HEK293T (cell line): ENCODE measurements at places on chromosomes 4 and X.
A peak's percentile ranks its signal among the peaks of the same experiment; 100 is the strongest.

- no peak for DNase-seq
Observed at GRCh38 chrX:46917622-46918021, 5.4 kb downstream of the JADE3 start.

- no peak for DNase-seq
Observed at GRCh38 chr4:15894921-15895916, 43.3 kb downstream of the FGFBP1 start.

- no peak for DNase-seq
Observed at GRCh38 chrX:68533656-68534055, 34.8 kb downstream of the YIPF6 start.

GRCh38 chr4:142405021-142405694 is 440.9 kb downstream of the INPP4B start:
- DNase-seq = peak; percentile 38

GRCh38 chr4:81465406-81466340 is 6.0 kb downstream of the RASGEF1B start:
- no peak for DNase-seq

- no peak for DNase-seq
Observed at GRCh38 chr4:108446556-108446955, 173.8 kb upstream of the RPL34 start.

- DNase-seq = no peak
Observed at GRCh38 chrX:44784241-44784640, 59.6 kb upstream of the DUSP21 start.

DNA sequence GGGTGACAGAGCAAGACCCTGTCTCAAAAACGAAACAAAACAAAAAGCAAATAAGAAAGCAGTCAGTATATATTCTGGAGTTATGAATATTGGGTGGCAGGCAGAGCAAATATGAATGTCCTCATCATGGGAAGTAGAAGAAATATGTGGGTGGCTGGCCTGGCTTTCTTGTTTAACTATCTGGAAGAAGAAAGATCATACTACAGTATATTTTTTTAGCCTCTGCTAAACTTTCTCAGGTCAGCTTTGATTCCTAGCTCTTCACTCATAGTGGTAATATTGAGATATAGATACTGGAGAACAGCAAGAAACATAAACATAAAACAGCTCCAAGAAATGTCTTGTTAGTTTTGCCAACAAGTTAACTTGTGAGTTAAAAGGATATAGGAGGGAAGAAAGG is 192.5 kb downstream of the SOWAHB start:
- DNase-seq = no peak

DNA sequence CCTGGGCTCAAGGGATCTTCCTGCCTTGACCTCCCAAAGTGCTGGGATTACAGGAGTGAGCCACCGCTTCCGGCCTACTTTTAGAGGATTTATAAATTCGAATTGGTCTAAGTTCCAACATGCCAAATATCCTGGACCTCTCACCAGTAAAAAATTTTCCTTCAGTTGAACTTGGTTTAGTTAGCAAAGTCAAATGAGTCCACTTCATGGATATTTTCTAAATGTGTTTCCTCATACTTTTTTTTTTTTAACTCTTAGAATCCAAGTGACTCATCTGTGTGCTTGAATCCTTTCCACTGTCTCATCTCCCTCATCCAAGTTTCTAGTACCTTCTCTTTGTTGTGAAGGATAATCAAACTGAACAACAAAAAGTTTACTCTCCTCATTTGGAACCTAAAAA is 49.7 kb downstream of the RBM47 start:
- DNase-seq = no peak

GRCh38 chrX:22855693-22856092 is 144.1 kb upstream of the DDX53 start:
- no peak for DNase-seq

DNA sequence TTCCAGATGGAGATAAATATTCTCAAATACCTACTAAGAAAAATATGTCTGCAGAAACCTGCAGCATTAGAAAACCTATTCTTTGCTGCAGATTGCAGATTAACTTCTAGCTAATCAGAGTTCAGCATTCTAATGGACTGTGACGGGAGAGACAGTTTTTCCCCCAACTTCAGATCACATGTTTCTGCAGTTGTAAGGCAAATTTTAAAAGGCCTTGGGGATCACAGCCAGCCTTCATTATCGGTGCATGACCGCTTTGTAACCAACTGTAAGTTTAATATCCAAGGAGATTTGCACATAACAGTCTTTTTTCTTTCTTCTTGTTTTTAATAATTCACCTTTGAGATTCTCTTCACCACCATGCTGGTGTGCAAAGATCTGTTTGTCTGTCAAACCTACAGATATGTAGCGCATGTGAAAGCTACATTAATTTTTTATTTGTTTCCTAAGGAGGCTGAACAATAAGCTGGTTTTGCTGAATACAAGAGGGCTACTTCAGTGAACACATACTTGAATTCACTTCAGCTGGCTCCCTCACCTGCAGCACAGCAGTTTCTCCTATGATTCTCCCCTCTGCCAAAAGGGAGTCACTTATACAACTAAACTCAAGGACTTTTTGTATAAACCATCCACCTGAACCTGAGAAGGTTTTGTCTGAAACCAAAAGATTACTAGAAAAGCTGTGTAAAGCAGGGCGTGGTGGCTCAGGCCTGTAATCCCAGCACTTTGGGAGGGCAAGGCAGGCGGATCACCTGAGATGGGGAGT is 488.5 kb downstream of the RPA4 start:
- DNase-seq = no peak

DNA sequence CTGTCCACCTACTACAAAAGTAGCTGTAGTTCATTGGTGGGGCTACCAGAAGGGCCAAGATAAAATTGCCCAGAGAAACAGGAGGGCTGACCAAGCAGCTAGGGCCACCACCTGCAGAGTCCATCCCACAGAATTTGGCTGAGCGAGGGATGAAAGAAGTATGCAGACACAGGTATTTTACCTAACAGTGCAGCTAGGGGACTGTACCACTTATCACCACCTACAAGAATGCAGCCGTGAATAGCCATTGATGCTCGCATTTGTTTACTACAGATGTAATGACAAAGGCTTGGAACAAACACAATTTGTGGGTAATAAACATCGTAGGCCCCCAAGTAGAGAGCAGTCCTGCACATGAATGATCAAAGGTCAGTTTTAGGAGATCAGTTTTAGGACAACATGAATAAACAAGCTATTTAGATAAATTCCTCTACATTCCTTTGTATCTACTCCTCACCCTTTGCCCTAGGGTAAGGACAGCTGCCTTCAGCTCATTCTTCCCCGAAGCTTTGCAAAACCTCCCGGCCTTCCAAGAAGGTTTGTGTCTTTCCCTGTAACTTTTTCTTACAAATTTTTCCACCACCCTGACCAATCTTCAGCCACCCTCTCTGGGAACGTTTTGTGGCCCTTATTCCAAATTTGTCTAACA is 49.5 kb downstream of the ZNF718 start:
- DNase-seq = no peak

GRCh38 chr4:165016971-165017370 is 14.8 kb upstream of the TRIM60 start:
- peak; percentile 33 for DNase-seq

DNA sequence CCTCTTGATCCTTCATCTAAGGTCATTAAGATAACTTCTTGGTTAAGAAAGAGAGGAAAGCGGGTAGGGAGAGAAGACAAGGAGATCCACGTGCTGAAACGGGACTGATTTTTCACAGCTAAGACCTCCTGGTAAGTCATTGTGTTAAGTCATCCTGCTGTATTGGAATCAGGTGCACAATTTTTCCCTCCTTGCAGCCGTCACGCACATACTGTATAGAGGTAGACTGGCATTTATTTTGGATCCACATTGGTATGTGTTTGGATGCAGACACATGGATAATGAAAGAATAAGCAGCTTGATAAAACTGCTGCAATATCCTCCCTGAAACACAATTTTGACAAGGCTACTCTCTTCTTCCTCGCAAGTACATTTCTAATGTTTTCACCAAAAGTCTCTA is 60.1 kb upstream of the NAP1L5 start:
- DNase-seq = no peak

DNA sequence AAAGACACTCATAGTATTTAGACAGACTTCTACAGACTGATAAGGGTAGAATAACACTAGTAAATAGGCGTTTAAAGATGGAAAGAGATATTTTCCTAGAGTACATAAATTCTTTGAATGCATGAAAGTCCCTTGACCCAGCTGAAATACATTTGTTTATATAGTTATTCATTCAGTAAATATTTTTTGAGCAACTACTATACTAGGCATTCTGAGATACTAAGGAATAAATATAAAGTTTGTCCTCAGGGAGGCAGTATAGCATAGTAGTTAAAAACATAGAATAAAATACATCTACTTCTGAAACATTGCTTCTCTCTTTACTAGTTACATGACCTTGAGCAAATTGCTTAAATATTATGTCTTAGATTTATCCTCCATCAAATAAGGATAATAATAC is 27.4 kb downstream of the HMGN5 start:
- peak; percentile 9 for DNase-seq

DNA sequence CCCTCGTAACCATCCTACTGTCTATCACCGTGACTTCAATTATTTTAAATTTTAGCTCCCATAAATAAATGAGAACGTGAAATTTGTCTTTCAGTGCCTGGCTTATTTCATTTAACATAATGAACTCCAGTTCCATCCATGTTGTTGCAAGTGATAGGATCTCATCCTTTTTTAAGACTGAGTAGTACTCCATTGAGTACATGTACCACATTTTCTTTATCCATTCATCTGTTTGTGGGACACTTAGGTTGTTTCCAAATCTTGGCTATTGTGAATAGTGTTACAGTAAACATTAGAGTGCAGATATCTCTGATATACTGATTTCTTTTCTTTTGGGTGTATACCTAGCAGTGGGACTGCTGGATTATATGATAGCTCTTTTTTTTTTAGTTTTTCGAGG is 32.8 kb downstream of the OCIAD1 start:
- no peak for DNase-seq

- DNase-seq = no peak
Observed at GRCh38 chr4:20478412-20478811, 221.8 kb upstream of the PACRGL start.

- DNase-seq = peak; percentile 11
Observed at GRCh38 chr4:166121897-166122296, 248.9 kb downstream of the TLL1 start.

- no peak for DNase-seq
Observed at GRCh38 chr4:27442146-27442545, 581.5 kb downstream of the STIM2 start.

GRCh38 chr4:90960433-90960832 is 833.2 kb downstream of the CCSER1 start:
- DNase-seq = no peak

- no peak for DNase-seq
Observed at GRCh38 chrX:40644821-40645358, 2.5 kb downstream of the CXorf38 start.

- peak; percentile 30 for DNase-seq
Observed at GRCh38 chr4:7323872-7324650, 110.7 kb downstream of the PSAPL1 start.

DNA sequence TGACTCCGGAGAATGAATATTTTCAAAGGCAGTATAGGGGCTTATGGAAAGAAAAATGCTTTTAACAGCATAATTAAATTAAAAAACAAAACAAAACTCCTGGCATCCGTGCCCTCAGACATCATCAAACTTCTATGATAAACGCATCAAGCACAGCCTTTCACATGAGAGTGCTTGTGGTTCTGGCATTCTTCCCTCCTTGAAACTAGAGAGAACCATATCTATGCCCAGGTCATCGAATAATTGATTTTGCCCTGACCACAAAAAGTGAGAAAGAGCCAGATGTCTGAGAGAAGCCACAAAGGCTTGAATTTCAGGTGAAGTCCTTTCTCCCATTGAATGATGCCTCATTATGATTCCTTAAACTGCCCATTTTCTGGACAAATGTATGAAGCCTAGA is 286.8 kb downstream of the CBLL2 start:
- no peak for DNase-seq

DNA sequence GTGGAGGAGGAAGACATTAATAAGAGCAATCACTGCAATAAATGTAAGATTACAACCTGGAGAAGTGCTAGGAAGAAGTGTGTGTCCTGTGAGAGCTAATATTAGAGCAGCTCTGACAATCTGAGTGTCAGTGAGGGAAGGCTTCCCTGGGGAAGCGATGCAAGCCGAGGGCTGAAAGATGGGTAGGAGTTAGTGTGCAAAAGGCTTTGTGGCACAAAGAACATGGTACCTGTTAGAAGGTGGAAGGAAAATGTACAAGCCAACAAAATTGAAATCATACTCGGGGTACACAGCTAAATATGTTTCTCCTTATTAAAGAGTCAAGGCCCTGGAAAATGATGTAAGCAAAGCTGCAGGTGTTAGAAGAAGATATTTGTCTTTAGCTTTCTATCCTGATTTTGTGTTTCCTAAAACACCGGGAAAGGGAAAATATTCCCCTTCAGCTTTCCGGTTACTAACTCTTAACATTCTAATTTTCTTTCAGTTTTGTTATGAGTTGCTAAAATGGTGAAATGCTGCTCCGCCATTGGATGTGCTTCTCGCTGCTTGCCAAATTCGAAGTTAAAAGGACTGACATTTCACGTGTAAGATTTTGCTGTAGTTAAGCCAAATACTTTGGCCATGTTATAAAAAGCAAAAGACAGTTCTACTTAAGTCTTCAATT is 808 bp downstream of the THAP6 start:
- no peak for DNase-seq

DNA sequence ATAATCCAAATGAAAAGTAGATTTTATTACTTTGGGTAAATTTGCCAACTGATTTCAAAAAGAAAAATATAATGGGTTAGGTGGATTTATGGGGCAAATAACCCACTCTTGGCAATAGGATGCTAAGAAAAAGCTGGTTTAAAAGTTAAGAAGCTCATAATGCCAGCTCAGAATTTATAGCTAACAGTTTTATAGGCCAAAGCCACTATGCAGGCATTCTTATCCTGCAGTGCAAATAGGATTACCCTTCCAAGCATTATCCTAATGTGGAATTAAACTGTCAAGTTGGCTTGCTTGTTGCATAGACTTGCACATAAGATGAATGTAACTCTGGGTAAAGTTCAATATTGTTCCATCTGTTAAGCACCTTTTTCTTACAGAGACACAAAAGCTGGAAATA is 703.0 kb downstream of the PCDH18 start:
- no peak for DNase-seq

DNA sequence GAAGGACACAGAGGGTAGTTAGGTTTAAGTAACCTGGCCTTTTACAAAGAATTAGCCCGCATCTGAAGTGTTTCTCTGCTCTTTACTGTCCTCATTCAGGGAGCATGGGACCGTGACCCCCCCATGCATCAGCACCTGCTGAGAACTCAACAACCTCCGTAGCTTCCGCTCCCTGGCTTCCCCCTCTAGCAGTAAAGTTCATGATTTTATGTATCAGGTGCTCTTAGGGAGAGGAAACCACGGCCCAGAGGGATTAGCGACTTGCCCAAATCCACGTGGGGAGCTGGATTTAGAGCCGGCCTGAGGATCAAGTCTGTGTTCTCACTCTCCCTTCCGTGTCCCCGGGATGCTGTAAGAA is 284.6 kb upstream of the GATB start:
- DNase-seq = no peak

GRCh38 chr4:100190643-100191600 is 654 bp upstream of the DDIT4L start:
- DNase-seq = no peak

- DNase-seq = no peak
Observed at GRCh38 chrX:107227780-107228485, 21.5 kb downstream of the DNAAF6 start.

GRCh38 chrX:14352511-14352910 is 176.8 kb upstream of the GLRA2 start:
- DNase-seq = no peak

GRCh38 chrX:25287521-25287920 is 271.8 kb upstream of the ARX start:
- no peak for DNase-seq

GRCh38 chr4:108314900-108315589 is 146.3 kb upstream of the LEF1 start:
- no peak for DNase-seq

- no peak for DNase-seq
Observed at GRCh38 chr4:124035364-124036041, 638.9 kb downstream of the SPRY1 start.
